MCF 10A (cell line): ENCODE measurements at places on chromosomes 5 and 9.

DNA sequence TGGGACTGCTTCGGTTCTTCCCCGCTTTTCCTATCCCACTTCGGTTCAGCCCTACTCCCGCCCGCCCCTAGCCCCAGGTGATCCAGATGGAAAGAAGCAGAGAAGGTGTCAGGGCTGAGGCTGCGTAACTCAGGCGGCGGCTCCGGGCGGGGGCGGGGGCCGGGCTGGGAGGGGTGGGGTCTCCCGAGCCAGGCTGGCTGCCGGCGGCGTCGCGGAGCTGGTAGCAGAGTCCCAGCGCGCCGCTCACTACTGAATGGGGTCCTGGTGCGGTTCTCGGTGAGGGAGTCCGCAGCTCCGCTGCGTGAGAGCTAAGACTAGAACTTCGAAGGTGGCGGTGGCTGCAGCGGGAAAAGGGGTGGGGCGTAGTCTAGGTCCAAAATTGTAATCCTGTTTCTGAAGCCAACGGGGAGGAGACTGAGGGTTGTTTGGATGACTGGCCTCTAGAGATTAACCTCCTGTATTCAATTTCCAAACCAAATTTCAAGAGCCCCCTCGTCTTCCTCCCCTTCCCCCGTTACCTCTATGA is 1.4 kb downstream of the PRR16 start:
- peak; percentile 82 for DNase-seq

- no peak for DNase-seq
Measured at GRCh38 chr9:27582794-27583193, 9.5 kb upstream of the C9orf72 start.

GRCh38 chr5:135708481-135709207 is 125.8 kb upstream of the SLC25A48 start:
- DNase-seq, result no peak

- DNase-seq, result no peak
Measured at GRCh38 chr9:133115604-133116345, 5.3 kb downstream of the RALGDS start.

DNA sequence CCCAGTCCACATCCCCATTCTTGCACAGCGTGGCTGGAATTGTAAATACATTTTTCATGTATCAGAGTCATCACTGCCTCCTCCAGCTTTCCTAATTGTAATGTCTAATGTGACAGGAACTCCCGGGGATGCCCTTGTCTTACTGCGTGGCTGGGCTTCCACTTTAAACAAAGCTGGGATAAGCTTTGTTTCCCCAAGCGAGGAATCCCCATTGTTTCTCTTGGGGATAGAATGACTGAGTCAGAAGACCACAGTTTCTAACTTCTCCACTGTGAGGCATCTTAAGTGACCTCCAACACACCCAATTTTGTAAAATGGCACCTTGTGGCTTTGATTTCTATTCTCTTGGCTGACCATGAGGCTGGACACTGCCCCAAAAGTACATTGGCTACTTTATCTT is 22.4 kb downstream of the ARPC5L start:
- DNase-seq, result no peak

- no peak for DNase-seq
Measured at GRCh38 chr9:6270896-6271295, 55.3 kb downstream of the IL33 start.

GRCh38 chr5:135045488-135045887 is 11.5 kb upstream of the PITX1 start:
- no peak for DNase-seq

DNA sequence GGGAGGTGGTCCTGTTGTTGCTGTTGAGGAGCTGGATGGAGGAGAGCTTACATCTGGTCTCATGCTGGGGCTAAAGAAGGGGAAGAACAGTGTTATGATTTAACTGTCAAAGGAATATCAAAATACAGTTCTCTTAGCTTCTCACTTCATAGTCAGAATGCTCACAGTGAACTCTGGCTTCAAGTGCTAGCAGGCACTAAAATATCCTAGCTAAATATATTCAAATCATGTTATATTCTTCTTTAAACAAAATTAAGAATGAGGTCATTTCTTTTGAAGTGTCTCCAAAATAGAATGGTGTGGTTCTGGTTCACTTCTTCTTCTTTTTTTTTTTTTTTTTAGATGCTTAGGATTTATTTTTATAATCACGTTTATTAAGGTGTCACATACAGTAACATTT is 89.4 kb downstream of the NR3C1 start:
- no peak for DNase-seq
